Naive B cell (primary cell): ENCODE measurements at places on chromosomes 2 and 18.

GRCh38 chr2:207313947-207314346, 148.2 kb upstream of the KLF7 start:
- DNase-seq, result no peak

- no peak for DNase-seq
These were observed 504.0 kb downstream of the LRRTM4 start for GRCh38 chr2:77018219-77018618.

- DNase-seq, result no peak
These were observed 49.9 kb downstream of the ST8SIA5 start for GRCh38 chr18:46706968-46707367.

GRCh38 chr2:211114826-211115455, 558.5 kb downstream of the CPS1 start:
- no peak for DNase-seq

DNA sequence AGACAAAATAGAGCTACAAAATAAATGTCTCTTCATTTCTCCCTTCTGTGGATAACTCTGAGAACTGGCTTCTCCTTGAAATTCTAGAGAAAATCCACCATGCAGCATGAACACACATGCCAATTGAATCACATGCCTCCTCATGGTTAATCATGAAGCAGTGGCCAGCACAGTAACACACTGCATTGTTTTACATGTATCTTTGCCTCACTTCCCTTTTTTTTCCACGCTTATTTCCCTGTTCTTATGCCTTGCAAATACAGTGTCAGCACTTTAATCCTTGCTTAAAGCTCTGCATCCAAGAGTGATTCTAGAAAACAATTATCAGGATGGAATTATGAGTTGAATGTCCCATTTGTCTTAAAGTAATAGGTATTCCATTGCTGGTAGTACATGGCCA, 50.3 kb upstream of the ZBTB7C start:
- no peak for DNase-seq

DNA sequence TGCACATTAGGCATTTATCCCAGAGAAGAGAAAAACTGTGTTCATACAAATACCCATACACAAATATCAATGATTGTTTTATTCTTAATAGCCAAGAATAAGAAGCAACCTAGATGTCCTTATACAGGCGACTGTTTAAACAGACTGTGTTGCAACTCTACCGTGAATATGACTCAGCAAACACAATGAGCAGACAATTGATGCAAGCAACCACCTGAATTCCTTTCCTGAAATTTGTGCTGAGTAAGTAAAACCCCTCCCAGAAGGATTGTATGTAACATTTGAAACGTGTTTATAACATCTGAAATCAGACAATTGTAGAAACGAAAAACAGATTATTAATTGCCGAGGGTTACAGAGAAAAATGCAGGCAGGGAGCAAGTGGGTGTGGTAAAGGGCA, 621.9 kb upstream of the SOX11 start:
- no peak for DNase-seq
